Activated CD4-positive, alpha-beta T cell treated with anti-CD3 and anti-CD28 coated beads for 4 hours (primary cell): ENCODE measurements at places on chromosomes 16 and 17.

DNA sequence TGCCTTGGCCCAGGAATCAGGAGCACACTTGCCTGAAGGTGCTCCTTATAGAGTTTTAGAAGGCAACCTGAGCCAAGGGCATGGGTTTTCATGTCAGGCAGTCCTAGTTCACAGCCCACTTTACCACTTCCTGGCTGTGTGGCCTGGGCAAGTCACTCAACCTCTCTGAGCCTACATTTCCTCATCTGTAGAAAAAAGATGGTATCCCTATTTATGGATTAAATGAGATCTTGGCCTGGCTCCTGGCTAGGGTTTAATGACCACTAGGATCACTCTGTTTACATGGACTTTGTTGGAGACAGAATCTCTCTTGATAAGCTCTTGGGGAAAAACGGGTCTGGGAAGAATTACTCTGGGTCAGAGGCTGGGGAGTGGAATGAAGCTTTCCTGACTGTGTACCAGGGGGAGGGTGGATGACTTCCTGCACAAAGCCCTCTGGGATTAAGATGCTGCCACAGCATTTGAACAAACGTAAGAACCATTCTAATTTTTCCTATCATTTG is 2.3 kb downstream of the MT2A start:
- no peak for DNase-seq

- DNase-seq: no peak
Observed at GRCh38 chr16:79758615-79759346, 158.2 kb upstream of the MAF start.

GRCh38 chr16:62665269-62665668 is 629.0 kb upstream of the CDH8 start:
- no peak for DNase-seq

DNA sequence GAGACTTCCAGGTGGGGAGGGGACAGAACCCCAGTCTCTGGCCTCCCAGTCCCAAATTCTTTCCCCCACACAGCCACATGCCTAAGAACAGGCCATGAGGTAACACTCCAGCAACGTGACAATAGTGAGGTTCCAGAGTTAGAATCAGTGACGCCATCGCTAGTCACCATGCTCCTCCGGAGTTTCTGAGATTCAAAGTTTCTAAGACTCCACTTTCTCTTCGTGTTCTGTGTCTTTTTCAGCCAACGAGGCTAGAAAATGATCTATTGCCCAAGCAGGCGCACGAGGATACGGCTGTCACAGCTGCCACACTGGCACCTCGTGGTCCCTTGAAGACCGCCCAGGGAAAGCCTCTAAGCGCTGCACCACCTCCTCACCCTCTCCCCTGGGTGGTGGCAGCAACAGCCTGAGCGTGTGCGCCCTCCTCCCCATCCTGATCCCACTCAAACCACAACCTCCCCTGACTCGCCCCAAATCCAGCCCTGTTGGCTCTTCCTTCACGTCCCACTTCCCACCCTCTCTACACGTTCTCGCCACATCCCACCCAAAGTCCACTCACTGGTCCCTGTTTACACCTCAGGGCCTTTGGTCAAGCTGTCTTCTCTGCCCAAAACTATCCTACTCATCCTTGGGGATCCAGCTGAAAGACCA is 1.0 kb downstream of the MCRIP1 start:
- DNase-seq: peak; percentile 51

GRCh38 chr17:42950044-42950783 is 14.0 kb downstream of the AARSD1 start:
- no peak for DNase-seq

- no peak for DNase-seq
Observed at GRCh38 chr17:44933824-44934744, 13.5 kb downstream of the KIF18B start.

DNA sequence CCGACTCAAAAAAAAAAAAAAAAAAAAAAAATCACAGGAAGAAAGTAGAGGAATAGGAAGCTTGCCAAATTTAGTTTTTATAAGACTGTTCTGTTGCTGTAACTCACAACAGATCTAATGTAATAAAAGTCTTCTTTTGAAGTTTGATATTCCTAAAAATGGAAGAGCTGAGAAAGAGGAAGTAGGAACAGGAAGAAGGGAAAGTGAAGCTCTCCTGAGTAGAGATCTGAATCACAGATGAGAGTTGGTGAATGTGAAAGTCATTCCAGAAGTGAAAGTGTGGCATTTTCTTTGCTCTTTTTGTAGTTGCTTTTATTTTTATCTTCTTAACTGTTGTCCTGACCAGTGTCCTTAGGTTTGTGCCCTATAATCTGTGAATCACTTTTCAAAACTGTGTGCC is 2.1 kb downstream of the NMT1 start:
- DNase-seq: no peak

- no peak for DNase-seq
Observed at GRCh38 chr16:50316102-50316847, 49.9 kb downstream of the ADCY7 start.

GRCh38 chr16:19236561-19237209 is 48.8 kb upstream of the CLEC19A start:
- DNase-seq: no peak

DNA sequence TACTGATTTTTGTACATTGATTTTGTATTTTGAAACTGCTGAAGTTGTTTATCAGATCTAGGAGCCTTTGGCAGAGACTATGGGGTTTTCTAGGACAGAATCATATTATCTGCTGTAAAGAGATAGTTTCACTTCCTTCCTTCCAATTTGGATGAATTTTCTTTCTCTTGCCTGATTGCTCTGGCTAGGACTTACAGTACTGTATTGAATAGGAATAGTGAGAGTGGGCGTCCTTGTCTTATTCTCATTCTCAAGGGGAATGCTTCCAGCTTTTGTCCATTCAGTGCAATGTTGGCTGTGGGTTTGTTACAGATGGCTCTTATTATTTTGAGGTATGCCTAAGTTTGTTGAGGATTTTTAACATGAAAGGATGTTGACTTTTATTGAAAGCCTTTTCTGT is 290.1 kb downstream of the MAP2K4 start:
- no peak for DNase-seq

DNA sequence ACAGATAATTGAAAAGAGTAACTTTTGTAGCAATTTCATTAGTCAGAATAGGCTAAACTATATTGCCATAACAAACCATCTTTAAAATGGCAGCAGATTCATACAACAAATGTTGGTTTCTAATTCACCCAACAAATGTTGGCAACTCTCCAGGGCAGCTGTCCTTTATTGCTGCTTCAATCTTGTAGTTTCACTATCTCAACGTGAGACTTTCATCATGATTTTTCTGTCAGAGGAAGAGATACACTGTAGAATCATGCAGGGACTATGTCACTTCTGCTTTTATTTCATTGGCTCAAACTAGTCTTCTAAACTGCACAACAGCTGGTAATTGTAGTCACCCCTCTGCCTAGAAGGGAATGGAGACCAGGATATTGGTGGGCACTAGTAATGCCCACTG is 174.2 kb downstream of the TANC2 start:
- no peak for DNase-seq

DNA sequence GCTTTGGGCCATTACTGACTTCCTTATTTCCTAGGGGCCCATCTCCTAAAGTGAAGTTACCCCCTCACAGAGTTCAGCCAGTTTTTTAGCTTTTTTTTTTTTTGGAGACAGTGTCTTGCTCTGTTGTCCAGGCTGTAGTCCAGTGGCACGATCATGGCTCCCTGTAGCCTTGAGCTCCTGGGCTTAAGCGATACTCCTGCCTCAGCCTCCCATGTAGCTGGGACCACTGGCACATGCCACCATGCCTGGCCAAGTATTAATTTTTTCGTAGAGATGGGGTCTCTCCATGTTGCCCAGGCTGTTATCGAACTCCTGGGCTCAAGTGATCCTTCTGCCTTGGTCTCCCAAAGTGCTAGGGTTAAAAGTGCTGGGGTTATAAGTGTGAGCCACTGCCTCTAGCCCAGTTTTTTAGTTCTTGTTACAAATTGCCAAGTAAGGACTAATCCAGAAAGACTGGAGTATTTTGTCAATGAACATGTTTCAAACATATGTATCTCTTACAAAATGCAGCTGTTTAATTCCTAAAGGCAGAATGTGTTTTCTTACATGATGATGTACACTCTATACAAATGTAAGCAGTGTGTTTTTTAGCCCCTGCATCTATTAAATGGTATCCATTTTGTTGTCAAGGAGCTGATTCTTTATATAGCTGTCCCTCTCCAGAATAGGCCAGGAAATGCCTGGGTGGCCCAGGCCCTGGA is 49.1 kb upstream of the IL34 start:
- DNase-seq: no peak

- peak; percentile 11 for DNase-seq
Observed at GRCh38 chr17:19409509-19409908, 1.5 kb upstream of the RNF112 start.

GRCh38 chr16:89350701-89351380 is 133.3 kb downstream of the ZNF778 start:
- DNase-seq: peak; percentile 61

GRCh38 chr17:50917418-50917743 is 51.2 kb upstream of the TOB1 start:
- no peak for DNase-seq

- no peak for DNase-seq
Observed at GRCh38 chr17:46910179-46910927, 12.6 kb upstream of the GOSR2 start.

- no peak for DNase-seq
Observed at GRCh38 chr17:65154770-65155589, 17.8 kb downstream of the RGS9 start.

DNA sequence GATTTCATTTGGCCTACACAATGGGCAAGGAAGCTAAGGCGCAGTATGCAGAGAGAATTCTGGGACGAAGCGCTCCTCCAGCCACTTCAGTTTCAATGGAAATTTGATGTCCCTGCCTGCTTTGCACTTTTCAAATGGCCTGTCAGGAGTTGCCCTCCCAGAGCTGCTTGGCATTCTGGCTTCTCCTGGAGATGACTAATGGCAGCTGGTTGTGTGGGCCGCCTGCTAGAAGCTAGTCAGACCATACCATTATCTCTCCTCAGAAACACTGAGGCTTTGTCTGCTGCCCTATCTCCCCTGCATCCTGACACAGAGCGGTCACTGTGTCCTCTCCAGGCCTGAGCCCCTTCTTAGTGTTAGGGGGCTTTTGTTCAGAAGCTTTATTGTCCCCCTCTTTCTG is 180.1 kb downstream of the SPECC1 start:
- no peak for DNase-seq

GRCh38 chr16:4018391-4018790 is 97.9 kb downstream of the ADCY9 start:
- DNase-seq: no peak

DNA sequence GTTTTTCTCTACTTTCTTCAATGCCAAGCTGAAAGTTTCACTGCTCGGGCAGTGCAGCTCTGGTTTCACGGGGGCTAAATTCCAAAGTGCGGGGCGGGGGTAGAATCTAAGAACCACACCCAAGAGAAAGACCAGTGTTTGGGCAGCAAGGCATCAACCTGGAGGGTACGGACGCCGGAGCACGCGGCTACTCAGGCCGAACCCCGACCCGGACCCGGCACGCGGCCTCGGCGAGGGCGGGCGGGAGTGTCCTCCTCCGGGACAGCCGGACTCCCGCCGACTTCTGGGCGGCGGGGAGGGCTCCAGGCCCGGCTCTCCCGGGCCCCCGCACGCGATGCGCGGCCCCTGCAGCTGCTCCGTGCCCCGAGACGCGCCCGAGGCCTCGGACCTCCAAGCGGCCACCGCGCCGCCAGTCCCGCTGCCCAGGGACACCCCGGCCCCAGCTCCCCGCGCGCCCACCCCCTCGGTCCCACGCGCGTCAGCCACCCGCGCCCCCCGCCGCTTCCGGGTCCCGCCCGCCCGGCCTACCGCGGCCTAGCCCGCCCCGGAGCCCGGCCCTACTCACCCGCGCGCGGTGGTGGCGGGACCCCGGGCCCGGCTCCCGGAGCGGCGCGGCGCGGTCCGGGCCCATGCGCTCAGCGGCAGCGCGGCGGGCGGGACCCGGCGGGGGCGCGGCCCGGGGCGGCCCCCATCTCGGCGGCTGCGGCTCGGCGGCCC is 561 bp downstream of the AXIN1 start:
- DNase-seq: peak; percentile 38

GRCh38 chr17:78356101-78356713 is 3.7 kb downstream of the SOCS3 start:
- peak; percentile 91 for DNase-seq

DNA sequence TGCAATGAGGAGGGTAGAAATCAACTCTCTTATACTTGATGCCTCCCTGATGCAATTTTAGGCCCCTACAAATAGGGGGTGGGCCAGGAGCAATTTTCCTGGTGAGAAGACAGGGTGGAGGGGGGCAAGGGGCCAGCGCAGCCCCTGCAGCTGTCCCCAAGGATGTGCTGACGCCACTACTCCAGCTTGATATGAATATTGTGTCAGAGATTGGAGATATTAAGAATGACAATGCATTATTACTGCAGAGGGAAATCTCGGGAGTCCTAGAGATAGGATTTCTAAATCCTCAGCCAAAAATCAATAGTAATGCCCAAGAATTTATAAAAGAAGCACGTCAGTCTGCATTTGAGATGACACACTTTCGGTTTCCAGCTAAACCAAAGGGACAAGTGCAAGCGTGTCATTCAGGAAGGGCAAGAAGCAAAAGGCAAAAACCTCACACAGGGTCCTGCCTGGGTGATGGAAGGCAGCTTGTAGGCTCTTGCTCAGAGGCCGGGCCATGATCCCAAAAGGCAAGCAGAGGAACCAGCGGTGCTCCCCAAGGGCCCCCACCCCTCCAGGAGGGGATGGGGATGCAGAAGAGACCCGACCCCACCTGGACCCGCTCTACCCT is 178.8 kb downstream of the C16orf78 start:
- DNase-seq: no peak

- no peak for DNase-seq
Observed at GRCh38 chr17:1986783-1987451, 38.2 kb downstream of the RTN4RL1 start.

DNA sequence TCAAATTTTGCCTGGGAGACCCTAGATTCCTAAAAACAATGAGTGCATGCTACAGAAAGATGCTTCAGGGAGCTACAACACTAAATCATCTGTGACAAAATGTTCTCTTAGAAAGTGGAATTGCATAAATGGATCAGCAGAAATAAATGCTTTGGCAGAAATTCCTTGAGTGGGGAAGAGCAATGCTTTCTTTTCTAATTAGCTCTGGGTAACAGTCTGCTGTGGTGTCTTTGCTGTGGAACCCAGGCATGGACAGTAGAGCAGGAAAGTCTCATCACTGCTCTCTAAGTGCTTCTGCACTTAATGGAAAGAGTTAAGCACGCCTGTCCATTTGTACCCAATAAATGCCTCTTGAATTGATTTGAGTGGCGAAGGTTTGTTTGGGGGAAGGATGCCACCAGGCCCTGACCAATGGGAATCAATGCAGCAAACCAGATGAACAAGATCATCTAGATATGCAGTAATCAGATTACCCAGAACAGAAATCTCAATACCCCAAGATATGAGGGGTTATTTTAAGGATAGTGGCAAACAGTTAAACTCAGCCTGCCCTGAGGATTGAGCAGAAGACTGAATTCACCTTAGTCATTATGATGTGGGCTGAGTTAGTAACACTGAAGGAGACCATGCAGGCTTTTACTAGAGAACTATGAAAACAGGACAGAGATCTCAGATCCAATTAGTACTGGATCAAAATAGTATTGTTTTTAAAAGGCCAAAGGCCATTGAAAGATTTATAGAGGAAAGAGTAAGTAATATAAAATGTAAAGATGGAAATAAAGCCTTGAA is 13.6 kb downstream of the HLF start:
- DNase-seq: no peak

GRCh38 chr17:11772031-11772430 is 173.8 kb downstream of the DNAH9 start:
- no peak for DNase-seq

GRCh38 chr16:19142939-19143598 is 25.0 kb upstream of the SYT17 start:
- no peak for DNase-seq

GRCh38 chr16:1691956-1692355 is 13.9 kb downstream of the JPT2 start:
- DNase-seq: no peak
